ENCODE measurements at places on chromosomes 12 and 14.

GRCh38 chr12:93581370-93581769, 8.9 kb downstream of the SOCS2 start:
- DNase-seq: no peak

- no peak for DNase-seq
These were observed 376.3 kb upstream of the RGS6 start for GRCh38 chr14:71555654-71556559.

DNA sequence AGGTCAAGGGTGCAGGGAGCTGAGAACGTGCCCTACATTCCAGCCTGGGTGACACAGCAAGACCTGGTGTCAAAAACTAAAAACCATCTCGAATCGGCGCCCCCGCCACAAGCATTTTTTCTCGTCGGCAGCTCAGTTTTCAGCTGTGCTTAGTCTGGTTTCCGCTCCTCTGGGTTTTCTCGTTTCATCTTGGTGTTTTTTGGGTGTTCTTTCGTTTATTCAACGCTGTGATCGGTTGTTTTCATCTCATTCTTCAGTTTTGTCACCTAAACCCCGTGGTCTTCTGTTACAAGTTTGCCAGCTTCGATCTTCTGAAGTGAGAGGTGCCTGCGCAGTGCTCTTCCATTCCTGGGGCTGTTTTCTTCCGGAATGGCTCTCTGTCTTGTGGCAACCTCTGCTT, 41.4 kb downstream of the NOC4L start:
- DNase-seq: no peak

DNA sequence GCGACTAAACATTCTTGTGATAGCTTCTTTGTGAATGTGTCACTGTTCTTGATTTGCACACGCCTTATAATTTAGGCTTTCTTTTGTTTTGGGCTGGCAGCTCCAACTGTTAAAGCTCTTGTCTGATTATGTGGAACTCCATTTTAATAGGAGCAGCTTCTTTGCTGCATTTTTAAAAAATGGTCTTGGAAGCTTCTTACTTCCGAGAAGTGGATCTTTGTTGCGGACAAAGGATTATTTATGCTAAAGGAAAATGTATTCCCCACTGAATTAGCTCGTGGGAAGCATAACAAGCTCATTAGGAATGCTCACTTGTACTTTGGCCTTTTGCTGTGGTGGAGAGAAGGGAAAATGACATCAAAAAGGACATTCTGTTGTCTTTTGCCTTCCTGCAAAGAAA, 20.0 kb downstream of the GAS2L3 start:
- DNase-seq: no peak

DNA sequence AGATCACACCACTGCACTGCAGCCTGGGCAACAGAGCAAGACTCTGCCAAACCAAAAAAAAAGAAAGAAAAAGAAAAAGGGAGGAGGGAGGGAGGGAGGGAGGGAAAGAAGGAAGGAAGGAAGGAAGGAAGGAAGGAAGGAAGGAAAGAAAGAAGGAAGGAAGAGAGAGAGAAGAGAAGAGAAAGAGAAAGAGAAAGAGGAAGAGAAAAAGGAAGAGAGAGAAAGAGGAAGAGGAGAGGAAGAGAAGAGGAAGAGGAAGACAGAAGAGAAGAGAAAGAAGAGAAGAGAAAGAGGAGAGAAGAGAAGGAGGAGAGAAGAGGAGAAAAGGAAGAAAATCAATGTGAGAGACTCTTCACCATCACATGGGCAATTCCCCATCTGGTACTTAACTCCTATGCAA, 57.6 kb upstream of the CRACR2A start:
- DNase-seq: no peak

- DNase-seq: no peak
These were observed 55.6 kb downstream of the CLIP1 start for GRCh38 chr12:122366685-122367475.

- no peak for DNase-seq
These were observed 61.3 kb downstream of the ARF6 start for GRCh38 chr14:49954171-49954631.

- no peak for DNase-seq
These were observed 136.3 kb upstream of the PZP start for GRCh38 chr12:9344541-9344940.

GRCh38 chr14:33317675-33318074, 379.0 kb downstream of the NPAS3 start:
- DNase-seq: no peak

DNA sequence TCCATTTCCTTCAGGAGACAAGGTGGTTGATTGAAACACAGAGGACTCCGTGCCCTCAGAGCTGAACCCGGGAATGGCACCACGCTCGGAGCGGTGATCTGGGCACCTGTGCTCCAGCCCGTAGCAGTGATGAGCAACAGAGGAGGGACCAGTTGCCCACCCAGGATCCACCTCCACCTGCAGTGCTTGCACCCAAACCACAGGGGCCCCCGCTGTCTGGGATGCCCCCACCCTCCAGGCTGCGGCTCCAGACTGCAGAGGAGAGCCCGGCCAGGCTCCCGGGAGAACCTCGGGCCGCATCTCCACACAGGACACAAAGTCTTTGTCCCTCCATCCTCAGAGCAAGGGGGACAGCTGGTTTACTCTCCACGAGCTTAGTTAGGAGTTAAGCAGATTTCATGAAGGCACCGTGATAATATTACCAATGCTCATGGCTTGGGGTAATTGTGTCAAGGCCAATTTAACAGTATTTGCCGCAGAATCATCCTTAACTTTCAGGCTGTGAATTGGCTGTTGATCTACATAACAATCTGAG, 100.6 kb downstream of the TNFAIP2 start:
- DNase-seq: no peak

DNA sequence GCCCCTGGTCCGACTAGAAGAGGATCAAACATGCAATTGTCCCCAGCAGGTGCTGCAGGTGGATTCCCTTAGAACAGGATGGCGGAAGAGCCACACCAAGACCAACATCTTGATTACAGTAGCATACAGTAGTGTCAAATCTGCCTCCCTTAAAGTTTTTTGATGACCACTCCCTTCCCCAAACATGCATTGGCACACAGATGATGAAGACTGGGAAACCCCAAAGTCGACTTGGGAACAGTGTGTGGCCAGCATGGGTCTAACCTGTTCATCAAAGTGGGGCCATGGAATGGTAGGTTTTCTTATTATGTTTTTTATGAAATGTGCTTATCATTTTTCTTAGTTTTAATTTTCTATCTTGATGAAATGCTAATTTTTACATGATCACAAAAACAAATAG, 8.8 kb downstream of the PLXNC1 start:
- DNase-seq: peak; percentile 9

DNA sequence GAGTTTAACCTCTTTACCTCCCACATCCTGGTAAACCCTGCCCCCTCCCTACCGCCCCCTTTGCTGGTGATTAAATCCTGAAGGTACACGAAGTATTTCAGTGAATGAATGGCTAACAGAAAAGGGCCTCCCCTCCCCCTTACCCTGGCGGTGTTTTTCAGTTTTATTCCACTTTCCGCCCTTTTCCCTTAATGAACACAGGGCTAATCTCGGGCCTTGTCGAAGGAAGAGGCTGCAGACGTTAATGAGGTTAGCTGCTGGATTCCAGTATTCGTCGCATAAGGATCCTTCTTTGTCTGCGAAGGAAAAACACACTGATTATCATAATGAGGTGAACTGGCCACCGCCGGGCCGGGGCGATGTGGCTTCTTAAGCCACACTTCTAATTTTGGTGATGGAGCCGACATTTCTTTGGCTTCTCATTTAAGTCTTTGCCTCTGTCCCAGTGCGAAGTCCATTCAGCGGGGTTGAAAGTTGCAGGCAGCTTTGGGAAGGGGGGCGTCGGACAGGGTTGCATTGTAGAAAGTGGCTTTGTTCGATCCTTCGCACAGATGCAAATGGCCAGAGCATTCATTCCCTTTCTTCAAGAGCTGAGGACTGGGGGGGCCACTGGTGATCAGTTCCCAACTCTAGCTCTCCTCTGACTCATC, 6.5 kb downstream of the MEG3 start:
- no peak for DNase-seq

GRCh38 chr14:86933958-86934595, 1058.9 kb downstream of the GALC start:
- no peak for DNase-seq

DNA sequence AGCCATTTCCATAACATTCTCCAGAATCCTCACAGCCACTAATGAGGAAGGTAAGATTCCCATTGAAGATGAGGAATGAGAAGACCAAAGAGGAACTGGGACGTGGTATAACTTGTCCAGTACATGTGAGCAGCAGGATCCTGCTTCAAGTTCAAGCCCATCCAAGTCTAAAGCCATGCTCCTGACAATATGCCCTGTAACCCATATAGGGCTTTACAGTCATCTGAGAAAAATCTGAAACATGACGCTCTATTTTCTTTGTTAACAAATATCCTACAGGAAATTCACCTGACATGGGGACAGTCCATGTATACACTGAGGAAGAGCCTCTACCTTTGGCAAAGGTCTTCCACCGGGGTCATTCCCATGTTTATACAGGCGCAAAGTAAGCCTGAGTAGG, 3.1 kb upstream of the ACTR6 start:
- DNase-seq: no peak

GRCh38 chr14:67650694-67651093, 23.7 kb downstream of the VTI1B start:
- no peak for DNase-seq

GRCh38 chr12:119980242-119980641, 8.8 kb upstream of the BICDL1 start:
- DNase-seq: no peak

DNA sequence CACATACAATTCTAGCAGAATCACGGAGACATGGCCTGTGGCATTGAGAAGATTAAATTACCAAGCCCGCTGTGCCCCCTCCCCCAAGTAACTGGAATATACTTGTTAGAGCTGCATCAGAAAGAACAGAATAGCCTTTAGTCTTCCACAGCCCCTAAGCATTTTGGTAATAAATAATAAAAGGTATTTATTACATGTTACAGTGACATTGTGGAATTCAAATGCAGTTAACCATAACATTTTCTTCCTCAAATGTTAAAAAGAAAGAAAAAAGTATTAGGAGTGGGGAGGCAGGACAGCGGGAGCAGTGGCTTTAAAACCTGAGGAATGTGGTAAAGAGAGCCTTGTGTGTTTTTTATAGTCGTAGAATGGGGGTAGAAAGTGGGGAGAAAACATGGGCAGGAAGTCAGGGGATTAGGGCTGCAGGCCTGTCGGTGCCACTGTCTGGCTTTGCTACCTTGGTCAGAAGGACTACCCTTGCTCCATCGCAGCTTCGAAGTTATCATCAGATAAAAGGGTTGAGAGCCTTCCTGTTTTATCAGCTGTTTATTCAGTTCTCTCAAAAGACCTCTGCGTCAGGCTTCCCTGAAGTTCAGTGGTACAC, 255.9 kb downstream of the MSRB3 start:
- DNase-seq: no peak

GRCh38 chr14:23093991-23094665, 808 bp downstream of the ACIN1 start:
- DNase-seq: no peak

DNA sequence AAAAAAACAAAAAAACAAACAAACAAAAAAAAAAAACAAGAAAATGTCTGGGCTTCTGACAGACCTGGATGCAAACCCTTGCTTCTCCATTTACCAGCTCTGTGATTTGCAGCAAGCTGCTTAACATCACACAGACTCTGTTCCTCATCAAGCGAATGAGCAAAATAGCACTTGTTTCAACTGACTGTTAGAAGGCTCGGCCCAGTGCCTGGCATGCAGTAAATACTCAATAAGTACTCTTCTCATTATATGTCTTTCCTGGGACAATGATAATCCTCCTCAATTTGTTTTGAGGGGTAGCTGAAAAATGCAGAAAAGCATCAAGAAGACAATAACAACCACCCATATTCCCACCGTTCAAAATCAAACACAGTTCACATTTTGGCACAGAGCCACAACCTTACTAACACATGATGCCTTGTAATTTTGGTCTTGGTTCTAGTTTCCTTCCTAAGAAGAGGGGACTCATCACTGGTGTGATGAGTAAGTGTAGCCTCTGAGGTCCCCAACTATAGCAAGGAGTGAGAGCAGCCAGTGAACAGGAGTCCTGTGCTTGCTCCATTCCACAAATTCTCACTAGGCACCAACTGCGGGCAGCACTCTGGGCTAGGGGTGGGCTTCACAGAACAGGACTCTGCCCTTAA, 60.4 kb downstream of the TTC7B start:
- no peak for DNase-seq

GRCh38 chr14:95233702-95234241, 76.4 kb upstream of the DICER1 start:
- no peak for DNase-seq

- peak; percentile 72 for DNase-seq
These were observed 226.9 kb upstream of the CRY1 start for GRCh38 chr12:107320033-107320928.

- DNase-seq: no peak
These were observed 11.2 kb upstream of the TMX1 start for GRCh38 chr14:51228890-51229289.

GRCh38 chr12:3158851-3159465, 81.8 kb downstream of the TSPAN9 start:
- no peak for DNase-seq

- peak; percentile 71 for DNase-seq
These were observed at the start of gene RHOJ for GRCh38 chr14:63204407-63205043. Gene RHOJ (plus strand): TSS chr14:63204443. CDS start chr14:63204870, 427 bp downstream.

DNA sequence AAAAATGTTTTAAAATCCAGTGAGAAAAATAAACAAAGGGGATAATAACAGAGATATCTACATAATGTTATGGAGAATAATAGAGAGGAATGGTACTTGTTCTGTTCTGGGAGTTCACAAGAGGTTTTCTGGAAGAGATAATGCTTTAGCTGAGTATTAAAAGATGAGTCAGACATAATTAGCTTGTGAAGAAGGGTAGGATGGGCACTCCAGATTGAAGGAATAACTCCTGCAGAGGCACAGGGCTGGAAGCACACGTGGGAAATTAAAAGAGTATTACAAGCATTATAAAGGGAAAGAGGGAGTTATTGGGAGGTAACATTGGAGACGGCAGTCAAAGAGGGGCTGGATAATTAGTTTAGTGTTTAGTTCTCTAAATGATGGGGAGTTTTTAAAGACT, 124.9 kb upstream of the BTG1 start:
- DNase-seq: no peak

GRCh38 chr14:26655128-26655527, 57.3 kb upstream of the NOVA1 start:
- no peak for DNase-seq

DNA sequence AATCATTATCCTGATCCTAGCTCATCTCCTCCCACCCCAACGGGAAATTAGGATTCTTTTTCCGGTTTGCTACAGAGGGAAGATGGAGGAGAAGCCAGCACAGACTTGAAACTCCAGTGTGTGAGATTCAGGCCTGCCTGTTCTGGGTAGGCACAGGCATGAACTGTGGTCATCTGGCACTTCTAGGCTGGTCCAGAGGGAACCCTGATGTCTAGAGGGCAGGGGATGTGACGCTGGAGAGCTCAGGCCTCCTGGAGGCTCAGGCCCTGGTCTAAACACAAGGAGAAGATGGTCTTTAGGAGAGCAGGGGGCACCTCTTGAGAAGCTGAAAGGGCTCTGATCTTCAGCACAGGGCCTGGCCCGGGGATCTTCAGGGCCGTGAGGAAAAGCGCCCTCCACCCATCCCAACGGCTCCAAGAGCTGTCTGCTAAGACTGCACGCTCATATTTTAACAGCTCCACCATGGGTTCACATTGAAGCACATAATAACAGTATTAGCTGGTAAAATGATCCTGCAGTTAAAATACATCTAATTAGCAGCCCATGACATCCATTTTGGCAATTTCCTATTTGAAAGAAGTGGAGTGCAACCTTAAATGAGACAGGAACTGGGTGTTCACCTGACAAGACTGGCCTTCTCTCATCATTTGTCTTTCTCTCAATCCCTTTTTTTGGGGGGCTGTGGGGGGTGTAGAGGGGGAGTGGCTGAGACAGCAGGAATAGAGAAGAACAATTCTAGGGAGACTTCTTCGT, 35.4 kb downstream of the BCL11B start:
- DNase-seq: no peak

GRCh38 chr12:31004666-31005065, 69.0 kb upstream of the DDX11 start:
- DNase-seq: no peak

Measured in NCI-H146 (cell line).